GM06990 (cell line): ENCODE measurements at places on chromosomes 6 and 20.

GRCh38 chr6:100452998-100453397, 11.7 kb downstream of the SIM1 start:
- DNase-seq: no peak

DNA sequence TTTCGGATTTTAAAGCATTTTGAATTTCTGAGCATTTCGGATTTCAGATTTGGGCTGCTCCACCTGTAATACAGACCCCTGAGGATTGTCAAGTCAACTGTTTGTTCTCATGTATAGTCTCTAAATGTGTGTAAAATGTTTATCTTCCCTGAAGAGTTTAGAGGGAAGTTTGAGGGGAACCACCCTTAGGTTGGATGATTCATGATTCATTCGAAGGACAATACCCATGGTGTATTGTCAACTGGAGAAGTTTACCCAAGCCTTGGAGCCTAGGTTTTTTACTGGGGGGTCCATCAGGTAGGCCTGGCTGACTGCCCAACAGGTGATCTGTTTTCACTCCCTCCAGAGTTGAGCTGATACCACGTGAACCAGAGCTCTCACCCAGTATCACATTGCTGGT, 18.9 kb downstream of the GSTA4 start:
- DNase-seq: no peak

DNA sequence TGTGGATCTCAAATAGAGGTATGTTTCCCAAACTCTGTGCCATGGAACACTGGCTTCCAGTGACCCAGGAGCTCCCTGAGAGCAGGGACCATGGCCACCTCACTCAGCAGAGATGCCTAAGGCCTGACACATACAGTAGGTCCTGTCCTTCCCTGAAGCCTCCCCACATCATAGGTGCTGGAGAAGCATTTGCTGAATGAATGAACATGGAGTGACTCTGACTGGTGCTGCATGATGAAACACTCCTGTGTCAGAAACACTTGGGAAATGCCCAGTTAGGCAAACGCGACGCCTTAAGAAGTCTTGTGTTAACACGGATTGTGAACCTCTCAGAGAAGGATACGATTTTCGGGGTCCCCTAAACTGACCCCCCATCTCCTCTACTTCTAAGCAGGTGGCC, 14.3 kb downstream of the SLA2 start:
- no peak for DNase-seq

DNA sequence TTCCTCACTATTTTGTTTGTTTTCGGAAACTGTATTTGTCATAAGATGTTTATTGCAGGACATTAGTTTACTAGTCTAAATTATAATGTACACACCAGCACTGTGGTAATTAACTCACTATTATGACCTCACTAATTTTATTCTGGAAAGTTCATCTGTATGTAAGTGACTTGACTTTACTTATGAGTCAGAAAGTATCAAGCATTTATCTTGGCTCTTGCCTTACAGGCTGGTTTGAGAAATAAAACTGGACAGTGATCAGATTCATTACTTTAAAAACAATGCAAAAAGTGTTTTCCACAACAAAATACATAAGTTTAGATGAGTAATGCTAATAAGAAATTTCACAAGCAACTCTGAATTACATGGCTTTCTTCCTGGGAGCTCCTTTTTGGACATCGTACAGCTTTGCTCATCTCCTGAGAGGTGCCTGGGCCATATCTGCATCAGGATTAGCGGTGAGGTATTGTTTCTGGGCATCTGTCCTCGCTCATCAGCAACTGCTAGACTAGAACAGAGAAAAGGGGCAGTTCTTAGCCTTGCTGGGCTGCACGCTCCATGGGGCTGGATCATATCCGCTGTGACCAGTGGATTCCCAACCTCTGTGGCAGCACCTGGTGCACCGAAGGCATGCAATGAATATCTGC, 179.8 kb downstream of the SOD2 start:
- no peak for DNase-seq

DNA sequence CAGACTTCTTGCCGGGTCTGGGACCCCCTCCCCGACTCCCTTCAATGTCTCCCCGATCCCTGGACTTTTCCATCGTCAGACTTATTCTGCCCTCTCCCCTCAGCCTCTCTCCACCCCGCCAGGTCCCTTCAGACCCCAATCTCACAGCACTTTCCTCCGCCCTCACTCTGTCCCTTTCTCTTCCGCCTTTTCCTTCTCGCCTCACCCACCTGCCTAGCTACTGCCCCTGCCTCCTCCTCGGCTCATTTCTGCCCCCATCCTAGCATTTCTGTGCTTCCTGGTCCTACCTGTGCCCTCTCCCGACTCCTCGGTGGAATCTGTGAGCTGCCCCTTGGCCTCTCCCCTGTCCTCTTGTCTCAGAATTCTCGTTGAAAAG, 616 bp downstream of the CHMP4B start:
- DNase-seq: no peak

- peak; percentile 15 for DNase-seq
Observed at GRCh38 chr6:145865175-145865574, 50.6 kb upstream of the FBXO30 start.

- DNase-seq: no peak
Observed at GRCh38 chr6:124297507-124297906, 493.8 kb downstream of the NKAIN2 start.

DNA sequence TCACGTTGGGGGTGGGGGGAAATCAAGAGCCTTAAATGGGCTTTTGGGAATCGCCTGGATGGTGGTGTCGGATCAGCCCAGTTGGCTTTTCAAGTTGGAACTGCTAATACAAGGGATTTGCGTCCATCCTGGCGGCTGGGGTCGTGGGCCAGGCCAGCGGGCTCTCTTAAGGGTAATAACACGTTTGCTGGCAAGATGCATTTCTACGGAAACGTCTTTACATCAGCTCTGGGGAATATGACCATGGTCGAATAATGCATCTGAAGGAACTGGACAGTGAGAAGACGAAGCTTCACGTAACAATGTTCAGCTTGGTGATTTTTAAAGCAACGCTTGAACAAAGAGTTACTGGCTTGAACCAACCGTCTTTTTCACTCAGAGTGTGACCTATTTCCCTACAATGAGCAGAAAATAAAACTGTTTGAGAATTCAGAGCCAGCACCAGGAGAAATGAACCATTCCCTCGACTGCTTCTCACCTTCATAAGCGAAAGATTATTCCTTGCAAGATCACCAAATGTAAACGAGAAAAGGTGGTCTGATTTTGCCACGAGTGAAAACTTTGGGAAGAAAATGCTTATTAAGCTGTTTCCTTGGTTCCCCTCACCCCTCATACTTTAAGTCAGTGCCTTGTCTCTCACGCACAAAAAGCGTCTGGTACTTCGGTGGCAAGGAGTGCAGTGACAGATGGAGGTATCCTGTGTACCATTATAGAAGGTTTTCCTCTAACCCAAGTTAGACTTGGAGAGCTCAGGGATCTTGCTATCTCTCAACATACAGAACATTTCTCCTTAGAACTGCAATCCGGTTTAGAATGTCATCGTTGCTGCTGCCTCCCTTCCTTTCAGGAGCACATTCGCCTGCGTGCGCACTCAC, 1.4 kb upstream of the MARCKS start:
- peak; percentile 57 for DNase-seq

GRCh38 chr6:80967609-80968008, 784.9 kb downstream of the TENT5A start:
- no peak for DNase-seq

DNA sequence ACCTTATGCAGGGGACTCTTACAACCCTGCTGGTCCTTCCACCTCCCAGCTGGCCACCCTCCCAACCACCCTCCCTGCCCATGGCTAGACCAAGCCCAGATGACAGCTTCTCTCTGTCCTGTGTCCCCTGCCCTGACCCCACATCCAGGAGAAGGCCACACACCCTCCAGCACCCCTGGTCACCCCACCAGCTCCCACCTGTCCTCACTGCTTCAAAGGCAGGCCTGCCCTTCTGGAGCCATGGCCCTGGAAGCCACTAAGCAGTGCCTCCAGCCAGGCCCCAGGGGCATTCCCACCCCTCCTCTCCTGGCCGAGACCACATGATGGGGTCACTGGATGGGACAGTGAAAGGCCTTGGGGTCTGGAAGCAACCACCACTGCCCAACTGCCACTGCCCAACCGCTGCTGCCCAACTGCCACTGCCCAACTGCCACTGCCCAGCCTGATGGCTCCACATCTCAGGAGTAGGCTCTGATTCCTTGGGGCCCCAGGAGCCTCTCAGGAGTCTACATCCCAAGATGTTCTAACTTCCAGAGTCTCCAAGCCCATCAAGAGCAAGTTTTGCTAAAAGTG, 30.5 kb downstream of the UBD start:
- DNase-seq: no peak

DNA sequence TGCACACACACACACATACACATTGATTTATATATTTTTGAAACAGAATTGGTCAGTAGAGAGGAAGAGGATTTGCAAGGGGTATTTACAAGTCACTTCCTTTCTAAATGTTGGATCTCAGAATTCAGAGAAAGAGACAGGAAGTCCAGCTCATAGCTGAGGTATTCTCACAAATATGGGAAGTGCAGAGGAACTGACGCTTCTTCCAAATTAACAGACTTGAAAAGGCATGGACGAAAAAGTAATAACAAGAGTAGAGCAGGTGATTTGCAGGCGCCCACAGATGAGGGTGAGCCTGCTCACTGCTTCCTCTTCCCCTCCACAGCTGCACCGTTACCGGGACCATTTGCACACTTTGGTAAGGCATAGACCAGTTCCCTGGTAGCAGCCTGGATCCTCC, 246.4 kb downstream of the PHACTR1 start:
- no peak for DNase-seq

DNA sequence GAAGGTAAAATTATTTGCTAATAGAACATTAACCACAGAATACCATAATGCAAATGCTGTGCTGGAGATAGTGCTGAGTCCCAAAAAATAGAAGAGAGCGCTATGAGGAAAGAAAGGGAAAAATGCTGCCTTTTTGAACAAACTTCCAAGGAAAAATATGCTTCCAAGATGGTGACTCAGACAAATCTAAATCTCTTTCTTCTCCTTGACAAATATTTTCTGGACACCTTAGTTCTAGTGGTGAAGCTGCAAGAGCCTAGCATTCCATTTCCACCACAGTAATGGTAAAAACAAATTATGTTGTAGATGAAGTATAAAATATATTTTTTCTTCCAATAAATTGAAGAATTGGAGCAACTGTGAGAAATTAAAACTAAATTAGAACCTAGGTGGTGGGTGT, 155.6 kb upstream of the TBX18 start:
- DNase-seq: no peak

- DNase-seq: no peak
Observed at GRCh38 chr6:47196113-47196512, 113.6 kb downstream of the TNFRSF21 start.

- DNase-seq: no peak
Observed at GRCh38 chr20:12237772-12238171, 320.1 kb downstream of the BTBD3 start.

DNA sequence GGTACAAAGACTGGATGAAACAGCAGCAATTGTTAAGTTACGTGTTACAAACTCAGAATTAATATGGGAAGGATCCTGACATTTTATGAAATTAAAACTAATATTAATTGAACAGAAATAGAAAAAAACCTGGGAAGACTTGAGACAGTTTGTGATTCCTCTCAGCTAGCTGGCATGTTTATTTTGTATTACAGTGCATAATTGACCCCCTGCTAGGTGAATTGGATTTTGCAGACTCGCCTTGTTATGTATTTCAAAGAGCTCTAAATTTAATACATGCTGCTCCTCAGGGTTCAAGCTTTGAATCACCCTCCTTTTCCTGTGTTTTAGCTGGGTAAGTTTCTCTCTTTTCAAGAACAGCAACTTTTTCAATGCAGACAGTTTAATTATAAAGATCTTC, 339.4 kb downstream of the PLCB1 start:
- DNase-seq: no peak

- DNase-seq: no peak
Observed at GRCh38 chr6:10411131-10411970, 3.5 kb downstream of the TFAP2A start.

- no peak for DNase-seq
Observed at GRCh38 chr6:55937951-55938690, 62.7 kb upstream of the BMP5 start.

DNA sequence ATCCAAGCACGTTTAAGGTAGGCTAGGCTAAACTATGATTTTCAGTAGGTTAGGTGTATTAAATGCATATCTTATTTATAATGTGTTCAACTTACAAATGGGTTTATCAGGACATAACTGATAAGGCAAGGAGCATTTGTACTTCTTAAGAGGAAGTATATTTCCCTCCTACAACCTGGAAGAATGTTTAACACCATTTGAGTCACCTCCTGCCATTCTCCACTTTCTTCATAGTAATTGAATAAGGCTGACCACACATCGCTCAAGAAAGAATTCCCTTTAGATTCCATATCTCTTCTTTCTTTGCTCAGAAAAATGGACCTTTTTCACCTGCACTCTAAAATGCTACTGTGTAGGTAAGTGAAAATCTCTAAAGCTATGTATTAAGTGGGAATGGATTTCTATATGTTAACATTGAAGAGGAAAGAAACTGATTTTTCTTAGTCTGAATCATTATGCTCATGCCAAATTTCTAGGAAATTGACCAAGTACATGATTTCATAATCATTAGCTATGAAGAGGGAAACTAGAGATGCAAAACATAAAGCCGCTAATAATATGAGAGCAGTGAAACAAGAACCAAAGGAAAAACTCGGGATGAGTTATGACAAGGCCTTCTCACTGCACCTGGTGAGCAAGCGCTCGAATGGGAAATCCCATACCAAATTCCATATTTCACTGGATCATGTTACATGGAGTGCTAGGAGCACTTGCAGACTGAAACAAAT, 210.4 kb downstream of the ALDH8A1 start:
- DNase-seq: no peak

DNA sequence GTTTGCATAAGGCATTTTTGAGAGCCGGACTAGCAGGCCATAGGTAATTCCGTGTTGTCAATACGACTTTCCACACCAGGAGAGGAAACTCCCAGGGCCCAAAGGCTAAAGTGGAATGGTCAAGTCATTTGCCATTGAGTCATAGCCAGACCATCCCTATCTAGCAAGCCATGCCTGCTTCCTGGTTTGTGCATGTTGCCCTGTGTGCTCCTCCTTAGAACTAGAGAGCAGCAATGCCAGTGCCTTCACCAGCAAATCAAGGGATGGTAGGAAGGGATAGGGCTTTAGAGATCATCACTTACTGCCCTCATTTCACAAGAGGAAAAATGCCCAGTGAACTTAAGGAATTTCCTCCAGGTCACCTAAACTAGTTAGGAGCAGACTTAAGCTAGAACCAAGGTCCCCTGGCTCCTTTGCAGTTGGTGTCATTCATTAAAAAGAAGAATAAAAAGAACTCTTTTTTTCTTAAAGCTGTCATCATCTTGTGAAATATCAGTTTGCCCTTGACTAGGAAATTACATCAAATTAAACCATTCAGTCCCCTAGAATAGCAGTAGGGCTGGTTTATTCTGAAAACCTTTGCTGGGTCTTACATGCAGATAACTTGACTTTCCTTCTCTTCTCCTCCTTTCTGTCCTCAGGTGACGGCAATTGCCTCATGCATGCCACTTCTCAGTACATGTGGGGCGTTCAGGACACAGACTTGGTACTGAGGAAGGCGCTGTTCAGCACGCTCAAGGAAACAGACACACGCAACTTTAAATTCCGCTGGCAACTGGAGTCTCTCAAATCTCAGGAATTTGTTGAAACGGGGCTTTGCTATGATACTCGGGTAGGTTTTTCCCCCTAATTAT, 7.4 kb downstream of the TNFAIP3 start:
- no peak for DNase-seq

GRCh38 chr20:21512634-21513180, 1.2 kb downstream of the NKX2-2 start:
- no peak for DNase-seq

- no peak for DNase-seq
Observed at GRCh38 chr20:19495905-19496703, 262.0 kb upstream of the RIN2 start.

- no peak for DNase-seq
Observed at GRCh38 chr20:56998438-56998837, 268.0 kb downstream of the BMP7 start.
